ENCODE measurements at places on chromosomes 7 and 10.

GRCh38 chr10:126696684-126697083, 26.2 kb upstream of the C10orf90 start:
- no peak for DNase-seq

DNA sequence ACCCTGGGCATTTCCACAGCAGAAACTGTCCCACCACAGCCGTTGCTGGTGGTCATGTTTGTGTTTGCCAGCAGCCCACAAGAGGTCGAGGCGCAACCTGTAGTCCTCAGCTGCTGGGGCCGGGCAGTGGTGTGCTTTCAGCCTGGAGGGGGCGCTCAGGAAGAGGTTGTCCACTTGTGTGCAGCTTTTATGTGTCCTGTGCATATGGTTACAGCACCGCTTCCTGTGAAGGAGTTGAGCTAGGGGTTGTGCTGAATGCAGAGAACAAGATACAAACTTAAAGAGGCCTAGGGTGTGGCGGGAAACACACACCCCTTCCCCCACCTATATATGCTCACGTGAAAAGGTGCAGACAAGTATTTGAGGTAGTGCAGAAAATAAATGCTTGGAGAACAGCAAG, 29.5 kb upstream of the PFKFB3 start:
- DNase-seq = peak; percentile 63

DNA sequence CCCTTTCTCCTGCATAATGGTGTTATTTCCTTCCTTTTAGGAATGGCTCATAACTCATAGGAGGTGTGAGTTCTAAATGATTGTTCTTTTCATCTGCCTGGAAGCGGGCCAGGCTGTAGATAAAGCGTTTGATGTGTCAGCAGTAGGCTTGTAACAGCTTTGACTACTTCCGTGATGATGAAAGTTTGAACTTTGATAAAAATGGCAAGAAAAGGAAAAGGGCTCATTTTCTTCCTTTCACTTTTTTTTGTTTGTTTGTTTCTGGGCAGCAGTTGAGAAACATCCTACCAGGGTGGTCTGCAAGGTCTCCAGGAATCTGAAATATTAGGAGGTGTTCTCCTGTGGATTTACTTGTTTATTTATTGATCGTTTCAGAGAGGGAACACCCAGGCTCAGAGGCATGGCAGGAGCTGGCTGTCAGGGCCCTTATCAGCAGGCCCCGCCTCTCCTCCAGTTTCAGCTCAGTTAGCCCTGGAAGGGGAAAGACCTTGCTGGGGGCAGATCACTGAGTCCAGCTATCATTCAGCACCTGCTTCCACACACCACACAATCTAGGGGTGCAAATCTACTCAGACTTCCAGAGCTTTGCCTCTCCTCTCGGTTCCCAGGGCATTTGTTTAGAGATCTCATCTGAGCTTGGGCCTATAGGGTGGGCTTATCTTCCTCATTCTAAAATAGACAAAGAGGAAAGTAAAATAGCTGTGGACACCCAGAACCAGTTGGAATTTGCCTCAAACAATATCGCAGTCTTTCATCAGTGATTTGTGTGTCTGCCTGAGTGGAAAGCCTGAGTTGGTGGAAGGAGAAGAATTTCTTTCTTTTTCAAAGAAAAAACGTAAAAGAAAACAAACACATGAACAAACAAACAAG, 130.9 kb downstream of the BMPER start:
- no peak for DNase-seq

GRCh38 chr7:753190-753589, 26.1 kb upstream of the PRKAR1B start:
- no peak for DNase-seq

- DNase-seq = no peak
Measured at GRCh38 chr7:66865290-66865864, 55.6 kb upstream of the TMEM248 start.

All from stimulated activated CD4-positive, alpha-beta T cell treated with anti-CD3 and anti-CD28 coated beads, Interleukin-2, amount 100 ng/mL, for 24 hours (primary cell).